ENCODE measurements at places on chromosomes 16 and 17.

DNA sequence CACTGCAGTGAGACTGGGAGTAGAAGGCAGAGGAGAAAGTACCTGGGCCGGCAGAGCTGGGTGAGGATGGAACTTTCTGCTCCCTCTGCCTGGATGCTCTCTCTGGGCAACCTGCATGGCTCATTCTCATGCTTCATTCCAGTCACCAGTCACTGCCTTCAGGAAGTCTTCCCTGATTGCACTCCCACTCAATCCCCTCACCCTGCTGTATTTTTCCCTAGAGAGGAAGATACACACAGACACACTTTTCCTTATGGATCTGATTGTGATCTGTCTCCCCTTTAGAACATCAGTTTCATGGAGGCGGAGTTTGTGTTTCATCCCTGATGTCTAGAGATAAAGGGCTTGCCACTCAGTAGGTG, 44.9 kb downstream of the MEAK7 start:
- no peak overlapping the region for H3K4me3 ChIP-seq
- H3K27me3 ChIP-seq: no peaks in the 10 kb centered on the region
- peaks cover 29% of the 10 kb centered on the region for H3K36me3 ChIP-seq
- no peaks in the 10 kb centered on the region for H3K4me1 ChIP-seq
- peak; percentile 28 for DNase-seq
- no peak overlapping the region for H3K27ac ChIP-seq

GRCh38 chr16:28162326-28162877, 49.4 kb downstream of the XPO6 start:
- no peaks in the 10 kb centered on the region for H3K27me3 ChIP-seq
- peaks cover 22% of the 10 kb centered on the region for H3K4me1 ChIP-seq
- H3K4me3 ChIP-seq: no peak overlapping the region
- H3K27ac ChIP-seq: no peak overlapping the region
- no peak for DNase-seq
- H3K36me3 ChIP-seq: peaks cover 18% of the 10 kb centered on the region

- H3K27me3 ChIP-seq: peaks cover 4% of the 10 kb centered on the region
- no peaks in the 10 kb centered on the region for H3K36me3 ChIP-seq
- no peak for DNase-seq
- no peak overlapping the region for H3K27ac ChIP-seq
- H3K4me1 ChIP-seq: peaks cover 6% of the 10 kb centered on the region
Measured at GRCh38 chr17:58060596-58061191, 22.5 kb upstream of the DYNLL2 start.

- no peaks in the 10 kb centered on the region for H3K27me3 ChIP-seq
- H3K36me3 ChIP-seq: peaks cover 2% of the 10 kb centered on the region
- peaks cover 39% of the 10 kb centered on the region for H3K4me1 ChIP-seq
- H3K27ac ChIP-seq: peak overlapping the region; percentile 79
- no peak for DNase-seq
- H3K4me3 ChIP-seq: peak overlapping the region; percentile 79
Measured at GRCh38 chr17:62653002-62653825, 25.7 kb downstream of the MRC2 start.

- H3K36me3 ChIP-seq: peaks cover 32% of the 10 kb centered on the region
- no peaks in the 10 kb centered on the region for H3K27me3 ChIP-seq
- H3K4me1 ChIP-seq: peaks cover 15% of the 10 kb centered on the region
- H3K4me3 ChIP-seq: no peak overlapping the region
Measured at GRCh38 chr16:89115216-89115861, 21.7 kb downstream of the ACSF3 start.

DNA sequence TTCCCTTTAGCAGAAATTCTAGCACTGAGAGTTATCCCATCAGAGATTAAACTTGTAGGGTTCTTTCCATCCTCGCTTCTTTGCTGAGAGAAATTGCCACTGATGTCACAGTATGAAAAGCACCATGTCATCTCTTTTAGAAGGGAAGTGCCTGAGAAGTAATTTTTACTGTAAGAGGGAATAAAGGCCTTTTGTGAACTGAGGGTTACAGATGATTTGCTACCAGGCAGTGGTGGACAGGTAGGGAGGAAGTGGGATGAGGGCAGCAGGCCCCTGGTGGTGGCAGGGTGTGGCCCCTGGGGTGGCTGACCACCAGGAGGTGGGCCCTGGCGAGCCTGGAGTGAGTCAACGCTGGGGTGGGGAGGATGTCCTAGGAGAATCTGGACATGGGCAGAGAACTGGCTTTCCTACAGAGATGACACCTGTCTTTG, 6.4 kb upstream of the MILR1 start:
- no peak overlapping the region for H3K4me3 ChIP-seq
- peaks cover 6% of the 10 kb centered on the region for H3K36me3 ChIP-seq
- H3K4me1 ChIP-seq: no peaks in the 10 kb centered on the region
- no peak overlapping the region for H3K27ac ChIP-seq
- no peaks in the 10 kb centered on the region for H3K27me3 ChIP-seq

- no peak overlapping the region for H3K4me3 ChIP-seq
- peaks cover 41% of the 10 kb centered on the region for H3K4me1 ChIP-seq
- H3K36me3 ChIP-seq: peaks cover 19% of the 10 kb centered on the region
- DNase-seq: no peak
- H3K27me3 ChIP-seq: no peaks in the 10 kb centered on the region
Measured at GRCh38 chr16:66620429-66620795, 15.9 kb downstream of the CMTM3 start.

Measured in mesothelial cell of epicardium (in vitro differentiated cells).